ENCODE measurements at places on chromosomes 3 and 15. TPM values are rescaled to one million over a fixed set of nuclear protein-coding genes. Genes with fewer than 3 reads are reported as not detected.

- no peak for DNase-seq
These were observed 665.6 kb upstream of the CCDC54 start for GRCh38 chr3:106711650-106712049.

GRCh38 chr3:181278468-181279238, 289.1 kb upstream of the DNAJC19 start:
- DNase-seq = no peak

GRCh38 chr15:100112061-100112420, 229.7 kb downstream of the ADAMTS17 start:
- DNase-seq = no peak

DNA sequence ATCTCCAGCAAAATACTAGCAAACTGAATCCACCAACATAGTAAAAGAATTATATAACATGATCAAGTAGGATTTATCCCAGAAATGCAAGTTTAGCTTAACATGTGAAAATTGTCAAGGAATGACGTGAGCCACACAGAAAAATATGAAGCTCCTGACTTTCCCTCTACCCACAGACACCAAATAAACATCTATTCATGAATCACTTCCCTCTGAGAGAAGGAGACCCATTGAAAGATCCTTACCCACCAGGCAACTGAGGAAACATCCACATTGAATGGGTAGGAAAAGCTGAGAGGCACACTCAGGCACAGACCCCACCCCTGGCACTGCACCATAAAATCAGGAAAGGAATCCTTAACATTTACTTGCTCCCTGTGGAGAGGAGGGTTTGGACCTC, 102.2 kb upstream of the MANF start:
- DNase-seq = no peak

GRCh38 chr3:57715686-57716085, 22.8 kb upstream of the DENND6A start:
- no peak for DNase-seq

GRCh38 chr3:194518652-194519051, 31.9 kb upstream of the ATP13A3 start:
- DNase-seq = no peak

- no peak for DNase-seq
These were observed 4.4 kb downstream of the PAK6 start for GRCh38 chr15:40243126-40243810.

GRCh38 chr15:63891768-63892133, 58.0 kb upstream of the HERC1 start:
- DNase-seq = no peak

DNA sequence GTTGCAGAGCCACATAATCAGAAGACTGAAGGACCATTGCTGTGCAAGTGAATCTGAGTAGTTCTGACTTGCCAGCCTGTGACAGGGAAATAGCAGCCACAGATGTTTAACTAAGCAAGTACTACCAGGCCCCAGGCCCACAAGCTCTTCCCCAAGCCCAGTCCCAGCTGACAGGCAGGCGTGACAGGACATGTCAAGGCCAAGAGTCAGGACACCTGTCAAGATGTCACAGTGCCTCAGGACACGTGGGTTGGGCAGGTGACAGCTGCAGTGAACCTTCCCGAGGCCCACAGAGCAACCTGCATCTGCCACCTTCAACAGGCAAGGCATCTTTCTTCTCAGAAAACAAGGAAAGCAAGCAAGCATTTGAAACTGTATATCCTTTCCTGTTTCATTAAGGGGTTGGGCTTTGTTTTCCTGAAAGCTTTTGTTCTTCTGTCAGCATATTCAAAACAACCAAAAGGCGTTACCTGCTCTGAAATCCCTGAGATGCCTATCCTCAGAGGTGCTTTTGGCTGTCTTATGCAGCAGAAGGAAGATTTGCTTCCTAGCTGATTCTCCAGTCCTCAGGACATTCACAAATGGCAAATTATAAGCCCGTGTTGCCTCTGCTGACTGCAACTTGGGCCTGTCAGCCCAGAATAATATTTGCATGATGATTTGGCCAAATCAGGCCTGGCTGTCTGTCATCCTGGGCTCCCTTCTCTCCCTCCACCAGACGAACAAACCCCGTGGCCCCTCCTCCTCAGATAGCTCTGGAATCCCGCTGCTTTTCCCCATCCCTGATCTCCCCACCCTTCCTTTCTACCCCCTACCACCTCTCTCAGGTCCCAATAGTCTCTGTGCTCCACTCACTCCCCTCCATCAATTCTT, 171.8 kb upstream of the WNT5A start:
- no peak for DNase-seq

DNA sequence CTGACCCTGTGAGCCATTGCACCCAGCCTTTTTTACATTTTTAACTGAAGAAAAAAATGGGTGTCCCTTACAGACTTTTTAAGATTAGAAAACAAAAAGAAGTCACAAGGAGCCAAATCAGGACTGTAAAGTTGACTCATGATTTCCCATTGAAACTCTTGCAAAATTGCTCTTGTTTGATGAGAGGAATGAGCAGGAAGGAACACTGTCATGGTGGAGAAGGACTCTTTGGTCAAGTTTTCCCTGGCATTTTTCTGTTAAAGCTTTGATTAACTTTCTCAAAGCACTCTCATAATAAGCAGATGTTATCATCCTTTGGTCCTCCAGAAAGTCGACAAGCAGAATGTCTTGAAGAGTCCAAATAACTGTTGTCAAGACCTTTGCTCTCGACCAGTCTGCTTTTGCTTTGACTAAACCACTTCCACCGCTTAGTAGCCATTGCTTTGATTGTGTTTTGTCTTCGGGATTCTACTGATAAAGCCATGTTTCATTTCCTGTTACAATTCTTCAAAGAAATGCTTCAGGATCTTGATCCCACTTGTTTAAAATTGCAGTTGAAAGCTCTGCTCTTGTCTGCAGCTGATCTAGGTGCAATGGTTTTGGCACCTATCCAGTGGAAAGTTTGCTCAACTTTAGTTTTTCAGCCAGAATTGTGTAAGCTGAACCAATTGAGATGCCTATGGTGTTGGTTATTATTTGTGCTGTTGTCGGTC, 369.4 kb downstream of the MAGI1 start:
- DNase-seq = no peak

DNA sequence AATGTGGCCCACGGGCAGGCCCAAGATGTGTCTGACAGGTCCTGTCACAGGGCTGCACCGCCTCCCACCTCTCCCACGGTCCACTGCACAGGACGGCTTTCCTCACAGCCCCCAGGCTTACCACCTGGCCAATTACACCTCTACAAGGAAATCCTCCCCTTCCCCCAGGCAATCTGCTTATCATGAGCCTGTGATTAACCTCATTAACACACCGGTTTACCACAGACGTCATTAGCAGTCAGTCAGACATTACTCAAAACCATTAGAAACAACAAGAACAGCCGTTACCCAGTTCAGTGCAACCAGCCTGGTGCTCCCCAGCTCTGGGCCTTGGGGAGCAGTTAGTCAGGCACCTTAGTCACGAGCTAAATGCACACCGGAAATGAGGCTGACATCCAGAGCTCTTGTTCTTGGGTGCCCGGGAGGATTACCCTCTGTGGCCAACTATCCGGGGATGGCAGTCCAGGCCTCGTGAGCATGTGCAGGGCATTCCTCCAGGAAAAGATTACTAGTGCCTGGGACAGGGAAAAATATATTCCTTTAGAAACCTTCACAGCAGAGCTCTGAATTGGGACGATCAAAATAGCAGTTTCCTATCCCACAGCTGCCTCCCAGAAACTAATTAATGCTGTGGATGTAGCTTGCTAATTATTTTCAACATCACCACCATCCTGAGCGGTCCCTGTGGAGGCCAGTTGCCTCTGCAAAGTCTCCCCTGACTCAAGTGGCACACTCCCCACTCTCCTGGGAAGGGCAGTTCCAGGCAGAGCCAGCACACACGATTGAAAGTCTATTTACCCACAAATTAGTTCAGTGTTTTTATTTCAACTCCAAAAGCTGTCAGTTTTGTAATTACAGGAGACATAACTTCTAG, 117.4 kb upstream of the ZBED2 start:
- DNase-seq = peak; percentile 24

DNA sequence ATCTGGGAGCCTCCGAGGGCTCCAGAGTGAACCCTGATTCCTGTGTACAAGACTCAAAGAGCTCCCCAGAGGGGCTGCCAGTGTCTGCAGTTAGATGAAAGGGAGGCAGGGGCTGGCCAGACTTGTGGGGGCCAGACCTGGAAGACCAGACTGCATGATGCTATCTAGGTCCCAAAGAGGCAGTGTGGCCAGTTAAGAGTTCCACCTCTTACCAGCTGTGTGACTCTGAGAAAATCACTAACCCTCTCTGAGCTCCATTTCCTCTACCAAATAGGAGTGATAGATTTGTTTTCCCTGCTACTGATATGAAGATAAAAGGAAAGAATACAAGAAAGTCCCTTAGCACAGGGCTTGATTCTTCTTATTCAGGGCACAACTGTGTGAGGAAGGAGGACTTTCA, 29.0 kb downstream of the ACSBG1 start:
- no peak for DNase-seq

- no peak for DNase-seq
These were observed 5.7 kb upstream of the GNB5 start for GRCh38 chr15:52196891-52197290.

ZNF501 gene
- total RNA-seq = 2.0 TPM

RASA2 gene
- 32.0 TPM for total RNA-seq

PLXNA1 gene
- 8.8 TPM for total RNA-seq

IL17RD gene
- 0.18 TPM for total RNA-seq

CADPS gene
- total RNA-seq = not detected
